ENCODE measurements at places on chromosomes 13 and 19.
A peak's percentile ranks its signal among the peaks of the same experiment; 100 is the strongest.

DNA sequence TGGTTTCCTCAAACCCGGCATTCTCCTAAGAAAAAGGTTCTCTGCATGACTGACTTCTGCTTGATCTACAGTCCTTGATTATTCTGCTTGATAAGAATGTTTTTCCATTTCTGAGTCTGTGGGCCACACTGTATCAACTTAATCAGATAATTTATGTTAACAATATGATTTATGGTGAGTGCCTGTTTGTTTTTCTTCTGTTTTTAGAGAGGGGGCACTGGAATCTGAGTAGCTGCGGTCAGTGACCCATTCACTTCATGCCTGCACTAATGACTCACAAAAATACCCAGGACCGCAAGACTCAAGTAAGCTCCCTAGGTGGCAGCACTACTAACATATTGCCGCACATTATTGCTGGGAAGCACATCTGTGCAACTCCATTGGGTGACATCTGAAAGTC is 542.3 kb upstream of the ATXN8OS start:
- no peak for DNase-seq

- DNase-seq = no peak
These were observed 30.8 kb downstream of the PIN1 start for GRCh38 chr19:9865732-9866501.

- DNase-seq = no peak
These were observed 17.5 kb downstream of the MIPEP start for GRCh38 chr13:23871616-23872220.

DNA sequence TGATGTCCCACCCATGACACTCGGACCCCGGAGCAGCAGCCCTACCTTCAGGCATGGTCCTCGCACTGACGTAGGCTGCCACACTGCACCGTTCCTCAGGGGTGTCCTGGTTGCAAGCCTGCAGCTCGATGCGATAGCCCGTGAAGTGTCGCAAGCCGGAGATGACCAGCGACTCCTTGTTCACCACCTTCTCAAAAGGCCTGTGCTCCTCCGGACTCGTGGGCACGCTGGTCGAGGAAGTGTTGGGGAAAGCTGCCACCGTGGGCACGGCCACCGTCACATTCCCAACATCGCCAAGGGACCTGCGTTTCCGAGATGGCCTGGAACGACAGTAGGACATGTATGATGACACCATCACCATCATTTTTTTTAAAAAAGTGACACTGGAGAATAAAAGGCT is 73.3 kb downstream of the ZNF557 start:
- no peak for DNase-seq

- DNase-seq = no peak
These were observed 112.5 kb downstream of the KLF5 start for GRCh38 chr13:73171271-73171682.

- no peak for DNase-seq
These were observed 154.6 kb downstream of the FLT1 start for GRCh38 chr13:28340272-28340793.

GRCh38 chr19:16571283-16571682 is 932 bp downstream of the SLC35E1 start:
- DNase-seq = no peak

DNA sequence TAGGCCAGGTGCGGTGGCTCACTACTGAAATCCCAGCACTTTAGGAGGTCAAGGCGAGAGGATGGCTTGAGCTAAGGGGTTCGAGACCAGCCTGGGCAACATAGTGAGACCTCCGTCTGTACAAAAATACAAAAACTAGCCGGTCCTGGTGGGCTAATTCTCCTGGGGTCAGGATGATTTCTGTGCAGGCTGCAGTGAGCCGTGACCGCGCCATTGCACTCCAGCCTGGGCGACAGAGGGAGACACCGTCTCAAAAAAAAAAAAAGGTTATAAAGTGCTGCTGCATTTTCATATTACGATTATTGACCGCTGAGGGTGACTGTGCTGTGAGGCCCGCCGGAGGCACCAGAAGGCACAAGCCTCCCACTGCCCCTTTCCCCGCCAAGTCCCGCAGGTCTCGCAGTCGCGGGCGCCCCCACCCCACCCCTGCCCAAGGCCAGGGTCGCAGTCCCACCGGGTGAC is 477 bp upstream of the PLEKHF1 start:
- no peak for DNase-seq

DNA sequence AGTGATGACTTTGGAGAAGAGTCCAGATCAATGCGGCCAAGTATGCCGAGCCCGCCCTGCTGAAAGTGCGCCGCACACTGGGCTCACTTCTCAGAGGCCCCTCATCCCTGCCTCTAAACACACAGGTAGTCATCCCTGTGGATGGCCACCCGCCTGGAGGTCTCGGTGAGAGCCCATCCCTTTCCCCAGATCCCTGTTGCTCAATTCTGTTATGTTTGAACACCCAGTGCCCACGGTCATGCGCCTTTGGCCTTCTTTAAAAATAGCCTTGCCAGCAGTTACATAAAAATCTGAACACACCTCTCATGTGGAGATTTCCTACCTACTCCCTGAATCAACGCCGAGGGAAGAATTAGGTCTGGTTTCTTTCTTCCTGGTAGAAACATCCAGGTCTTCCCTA is 11.9 kb downstream of the ELAVL1 start:
- no peak for DNase-seq

GRCh38 chr19:13629687-13630357 is 123.5 kb upstream of the CACNA1A start:
- DNase-seq = no peak

DNA sequence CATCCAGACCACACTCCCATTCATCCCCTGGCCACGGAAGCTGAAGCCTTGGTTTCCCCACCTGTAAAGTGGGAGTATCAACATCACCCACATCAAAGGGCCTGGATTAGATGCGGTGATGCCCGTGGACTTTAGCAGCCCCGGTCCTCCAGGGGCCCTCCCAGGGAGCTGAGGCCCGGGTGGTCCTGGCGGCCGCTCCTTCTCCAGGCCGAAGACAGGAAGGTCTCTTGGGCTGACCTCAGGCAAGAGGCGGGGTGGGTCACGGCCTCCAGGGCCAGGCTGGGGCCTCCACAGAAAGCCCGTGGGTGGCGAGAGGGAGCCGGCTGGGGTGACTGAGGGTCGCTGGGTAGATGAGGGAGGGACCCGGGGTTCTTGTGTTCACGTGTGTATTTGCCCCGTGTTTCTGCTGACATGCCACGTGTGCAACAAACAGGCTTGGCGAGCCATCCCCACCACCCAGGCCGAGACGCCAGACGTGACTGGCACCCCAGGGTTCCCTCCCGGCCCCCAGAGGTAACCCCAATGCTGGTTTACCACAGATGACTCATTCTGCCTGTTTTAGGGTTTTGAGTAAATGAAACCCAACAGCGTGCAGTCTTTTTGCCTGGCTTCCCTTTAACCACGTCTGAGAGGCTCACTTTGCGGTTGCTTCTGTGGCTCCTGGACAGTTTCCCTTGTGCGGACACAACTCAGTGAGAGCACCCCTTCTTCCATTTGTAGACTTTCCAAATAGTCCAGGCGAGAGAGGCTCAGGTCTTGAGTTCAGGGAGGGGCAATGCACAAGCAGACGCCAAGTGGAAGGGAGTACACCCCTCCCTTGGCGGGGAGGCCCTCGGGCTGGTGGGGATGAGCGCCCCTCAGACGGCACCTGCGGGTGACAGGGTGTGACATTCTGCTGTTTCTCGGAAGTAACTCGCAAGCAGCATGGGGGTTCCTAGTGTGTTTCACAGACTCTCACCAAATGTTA is 42.9 kb downstream of the C13orf46 start:
- no peak for DNase-seq

GRCh38 chr13:98495627-98496478 is 81.1 kb downstream of the STK24 start:
- DNase-seq = no peak

DNA sequence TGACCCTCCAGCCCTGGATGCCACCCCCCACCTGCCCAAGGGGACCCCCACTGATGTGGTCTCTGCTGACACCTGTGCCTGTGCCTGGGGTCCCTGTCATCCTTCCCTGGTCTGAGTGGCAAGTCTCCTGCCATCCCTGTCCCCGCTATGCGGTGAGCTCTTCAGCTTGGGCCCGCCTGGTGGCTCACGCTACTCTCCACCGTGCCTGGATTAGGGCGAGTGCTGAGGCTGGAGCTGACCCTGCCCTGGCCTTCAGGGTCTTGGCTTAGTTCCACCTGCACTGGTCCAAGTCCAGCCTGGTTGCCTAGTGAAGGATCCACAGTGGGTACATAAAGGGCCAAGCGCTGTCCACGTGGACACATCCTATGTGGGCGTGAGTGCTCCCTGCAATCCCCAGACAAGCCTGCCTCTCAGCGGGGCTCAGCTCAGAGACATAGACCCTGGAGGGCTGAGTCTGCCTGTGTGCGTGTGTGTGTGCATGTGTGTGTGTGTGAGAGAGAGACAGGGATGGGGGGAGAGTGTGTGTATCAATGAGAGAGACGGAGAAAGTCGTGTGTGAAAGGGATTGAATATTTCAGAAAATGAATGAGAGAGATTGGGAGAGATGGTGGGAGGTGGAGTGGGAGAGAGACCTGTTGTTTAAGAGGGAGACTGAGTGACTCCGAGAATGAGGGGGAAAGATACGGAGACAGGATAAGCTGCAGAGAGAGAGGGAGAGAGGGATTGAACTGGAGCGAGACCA is 22.1 kb downstream of the WTIP start:
- no peak for DNase-seq

GRCh38 chr13:39110518-39111097 is 72.4 kb downstream of the NHLRC3 start:
- DNase-seq = no peak

DNA sequence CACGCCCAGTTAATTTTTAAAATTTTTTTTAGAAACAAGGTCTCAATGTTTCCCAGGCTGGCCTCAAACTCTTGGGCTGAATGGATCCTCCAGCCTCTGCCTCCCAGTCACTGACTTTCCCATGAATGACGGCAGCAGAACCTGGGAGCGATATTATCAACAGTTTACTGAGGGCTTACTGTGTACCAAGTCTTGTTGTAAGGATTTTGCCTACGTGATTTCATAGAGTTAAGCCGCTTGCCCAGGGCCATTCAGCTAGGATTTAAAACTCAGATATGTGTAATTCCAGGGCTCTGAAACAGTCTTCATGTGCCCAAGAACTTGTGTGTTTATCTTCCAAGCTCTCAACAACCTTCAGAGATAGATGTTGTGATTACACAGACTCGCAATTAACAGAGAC is 6.0 kb upstream of the KXD1 start:
- DNase-seq = no peak

- no peak for DNase-seq
These were observed 23.5 kb downstream of the URI1 start for GRCh38 chr19:29965492-29965891.

DNA sequence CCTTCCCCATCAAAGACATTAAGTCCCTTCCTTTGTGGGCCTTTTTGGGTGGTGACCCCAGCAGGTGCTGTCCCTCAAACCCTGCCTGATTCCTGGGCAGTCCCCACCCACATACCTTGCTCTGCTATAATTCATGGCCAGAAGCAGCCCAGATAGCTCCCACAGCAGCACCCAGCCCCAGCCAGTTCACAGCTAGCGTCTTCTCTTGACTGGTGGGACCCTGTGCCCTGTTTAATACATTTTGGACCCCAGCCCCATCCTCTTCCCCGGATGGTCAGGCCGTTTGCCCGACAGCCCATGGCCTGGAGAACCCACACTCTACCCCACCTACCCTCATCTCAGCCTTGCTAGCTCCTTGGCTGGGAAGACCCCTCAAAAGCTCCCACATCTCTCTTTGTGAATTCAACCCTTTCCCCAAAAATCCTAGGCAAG is 2.1 kb downstream of the CCDC106 start:
- no peak for DNase-seq

DNA sequence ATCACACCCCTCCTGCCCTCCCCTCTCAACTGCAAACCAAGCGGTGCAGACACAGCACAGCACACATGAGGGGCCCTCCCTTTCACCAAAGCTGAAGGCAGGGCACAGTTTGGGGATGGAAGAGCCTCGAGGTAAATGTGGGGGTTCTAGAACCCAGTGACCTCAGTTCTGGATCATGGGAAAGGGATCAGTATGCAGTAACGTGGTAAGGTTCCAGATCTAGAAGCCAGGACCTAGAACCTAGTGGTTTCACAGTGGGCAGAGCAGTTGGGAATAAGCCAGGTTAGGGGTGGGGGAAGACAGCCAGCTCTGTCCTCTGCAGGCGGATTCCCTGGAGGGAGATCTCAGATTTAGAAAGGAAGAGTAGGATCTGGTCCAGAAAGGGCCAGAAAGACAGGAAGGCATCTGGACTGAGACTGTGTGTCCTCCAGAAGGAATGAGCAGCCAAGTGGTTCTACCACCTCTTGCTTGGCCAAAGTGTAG is 3.1 kb downstream of the FTL start:
- DNase-seq = no peak

GRCh38 chr13:26688980-26689379 is 71.6 kb downstream of the GPR12 start:
- DNase-seq = no peak

- DNase-seq = peak; percentile 77
These were observed 21.8 kb upstream of the OR10H1 start for GRCh38 chr19:15837221-15837731.

GRCh38 chr19:8451885-8452284 is 7.1 kb downstream of the HNRNPM start:
- peak; percentile 22 for DNase-seq

DNA sequence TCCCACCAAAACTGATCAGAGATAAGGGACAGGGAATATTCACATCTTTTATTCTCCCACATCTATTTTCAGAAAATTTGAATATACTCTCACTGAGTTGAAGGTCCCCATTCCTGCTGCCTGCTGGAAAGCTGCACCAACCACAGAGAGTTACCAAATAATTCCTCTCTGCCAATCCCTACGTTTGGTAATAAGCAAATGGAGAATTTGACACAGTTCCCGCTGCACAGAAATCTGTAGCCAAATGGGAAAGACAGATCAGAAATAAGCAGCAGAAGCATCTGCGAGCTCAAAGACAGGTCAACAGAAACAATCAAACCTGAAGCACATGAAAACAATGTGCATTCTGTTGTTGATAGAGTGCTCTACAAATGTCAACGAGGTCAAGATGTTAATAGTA is 9.9 kb downstream of the ZNF112 start:
- DNase-seq = no peak

All from DMS79 (cell line).